Colonic mucosa (tissue), 4 donors: ENCODE measurements at places on chromosomes 2 and 18.

DNA sequence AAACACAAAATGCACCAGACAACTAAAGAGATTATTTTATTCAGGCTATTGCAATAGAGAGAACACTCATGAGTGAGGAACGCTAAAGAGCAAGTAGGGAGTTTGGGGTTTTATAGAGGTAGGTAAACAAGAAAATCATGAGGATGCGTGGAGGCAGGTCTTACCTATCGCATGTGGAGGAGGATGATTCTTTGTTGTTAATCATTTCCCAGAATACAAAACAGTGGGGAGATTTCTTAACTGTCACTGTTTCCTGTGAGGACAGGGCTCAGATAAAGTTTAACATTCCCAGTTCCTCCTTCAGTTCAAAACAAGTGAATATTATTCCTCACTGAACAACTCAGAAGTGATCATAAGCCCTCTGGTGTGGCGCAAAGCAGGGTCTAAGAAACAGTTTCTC, 156.1 kb upstream of the MGAT5 start:
- H3K4me1 ChIP-seq, result no peaks in the 10 kb centered on the region
- no peak for DNase-seq
- no peak overlapping the region for H3K27ac ChIP-seq
- H3K36me3 ChIP-seq, result no peaks in the 10 kb centered on the region
- H3K4me3 ChIP-seq, result no peak overlapping the region

DNA sequence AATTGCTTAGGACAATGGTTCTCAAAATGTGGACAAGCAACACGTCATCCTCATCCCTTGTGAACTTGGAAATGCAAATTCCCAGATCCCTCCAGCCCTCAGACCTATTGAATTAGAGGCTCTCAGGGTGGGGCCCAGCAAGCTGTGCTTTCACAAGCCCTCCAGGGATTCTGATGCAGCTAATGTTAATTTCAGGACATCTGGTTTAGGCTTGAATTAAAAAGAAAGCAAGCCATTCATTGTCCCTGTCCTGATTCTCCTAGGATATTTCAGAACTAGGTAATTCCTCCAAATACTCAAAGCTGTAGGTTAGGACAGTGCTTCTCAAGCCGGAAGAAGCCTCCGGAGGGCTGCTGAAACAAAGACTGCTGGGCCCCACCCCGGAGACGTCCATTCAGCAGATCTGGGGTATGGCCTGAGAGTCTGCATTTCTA, 26.0 kb upstream of the GLI2 start:
- no peak for DNase-seq
- no peaks in the 10 kb centered on the region for H3K36me3 ChIP-seq
- no peak overlapping the region for H3K4me3 ChIP-seq

- no peaks in the 10 kb centered on the region for H3K4me1 ChIP-seq
- H3K27me3 ChIP-seq, result no peaks in the 10 kb centered on the region
- H3K36me3 ChIP-seq, result no peaks in the 10 kb centered on the region
- no peak overlapping the region for H3K4me3 ChIP-seq
Observed at GRCh38 chr2:177155631-177156030, 57.0 kb upstream of the HNRNPA3 start.

DNA sequence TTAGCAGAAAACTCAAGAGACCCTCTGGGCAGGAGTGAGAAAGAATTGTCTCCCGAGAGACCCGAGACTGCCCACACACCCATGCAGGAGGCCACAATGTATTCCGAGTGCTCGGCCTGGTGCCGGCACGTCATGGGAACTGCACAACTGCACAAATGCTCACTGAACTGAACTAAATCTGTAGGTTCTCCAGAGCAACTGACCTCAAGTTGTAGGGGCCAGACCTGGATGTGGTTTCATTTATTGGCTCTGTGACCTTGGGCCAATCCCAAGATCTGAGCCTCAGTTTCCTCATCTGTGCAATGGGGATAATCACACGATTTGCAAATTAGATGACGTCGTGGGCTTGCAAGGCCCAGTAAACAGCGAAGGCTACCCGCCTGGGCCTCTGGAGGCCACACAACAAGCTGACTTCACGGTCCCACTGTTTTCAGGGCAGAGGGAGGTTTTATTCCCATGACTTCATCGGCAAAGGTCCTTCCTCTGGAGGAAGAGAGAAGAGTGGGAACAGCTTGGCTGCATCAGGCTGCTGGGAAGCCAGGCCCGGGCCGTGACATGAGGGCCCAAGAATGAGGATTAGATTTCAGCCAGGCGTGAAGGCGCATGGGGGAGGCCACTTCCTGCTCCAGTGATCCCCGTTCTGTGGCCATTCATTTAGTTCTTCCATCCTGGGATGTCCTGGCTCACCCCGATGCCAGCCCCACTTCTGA, 3.6 kb upstream of the ERFE start:
- peaks cover 11% of the 10 kb centered on the region for H3K27me3 ChIP-seq
- no peak overlapping the region for H3K4me3 ChIP-seq
- H3K4me1 ChIP-seq, result no peaks in the 10 kb centered on the region
- H3K36me3 ChIP-seq, result no peaks in the 10 kb centered on the region
- peak; percentile 40 for DNase-seq
- H3K27ac ChIP-seq, result no peak overlapping the region

- no peak for DNase-seq
- H3K36me3 ChIP-seq, result no peaks in the 10 kb centered on the region
- no peak overlapping the region for H3K27ac ChIP-seq
- no peak overlapping the region for H3K4me3 ChIP-seq
- no peaks in the 10 kb centered on the region for H3K4me1 ChIP-seq
Observed at GRCh38 chr2:163612332-163612731, 123.5 kb downstream of the FIGN start.

GRCh38 chr2:102051692-102052277, 60.0 kb downstream of the IL1R2 start:
- DNase-seq, result no peak
- no peaks in the 10 kb centered on the region for H3K36me3 ChIP-seq
- H3K4me3 ChIP-seq, result no peak overlapping the region
- peak overlapping the region; percentile 69 for H3K27ac ChIP-seq
- H3K4me1 ChIP-seq, result no peaks in the 10 kb centered on the region
- H3K27me3 ChIP-seq, result no peaks in the 10 kb centered on the region

GRCh38 chr2:104678181-104678580, 175.7 kb upstream of the POU3F3 start:
- H3K36me3 ChIP-seq, result no peaks in the 10 kb centered on the region
- no peak overlapping the region for H3K4me3 ChIP-seq
- H3K27ac ChIP-seq, result no peak overlapping the region
- no peaks in the 10 kb centered on the region for H3K27me3 ChIP-seq

DNA sequence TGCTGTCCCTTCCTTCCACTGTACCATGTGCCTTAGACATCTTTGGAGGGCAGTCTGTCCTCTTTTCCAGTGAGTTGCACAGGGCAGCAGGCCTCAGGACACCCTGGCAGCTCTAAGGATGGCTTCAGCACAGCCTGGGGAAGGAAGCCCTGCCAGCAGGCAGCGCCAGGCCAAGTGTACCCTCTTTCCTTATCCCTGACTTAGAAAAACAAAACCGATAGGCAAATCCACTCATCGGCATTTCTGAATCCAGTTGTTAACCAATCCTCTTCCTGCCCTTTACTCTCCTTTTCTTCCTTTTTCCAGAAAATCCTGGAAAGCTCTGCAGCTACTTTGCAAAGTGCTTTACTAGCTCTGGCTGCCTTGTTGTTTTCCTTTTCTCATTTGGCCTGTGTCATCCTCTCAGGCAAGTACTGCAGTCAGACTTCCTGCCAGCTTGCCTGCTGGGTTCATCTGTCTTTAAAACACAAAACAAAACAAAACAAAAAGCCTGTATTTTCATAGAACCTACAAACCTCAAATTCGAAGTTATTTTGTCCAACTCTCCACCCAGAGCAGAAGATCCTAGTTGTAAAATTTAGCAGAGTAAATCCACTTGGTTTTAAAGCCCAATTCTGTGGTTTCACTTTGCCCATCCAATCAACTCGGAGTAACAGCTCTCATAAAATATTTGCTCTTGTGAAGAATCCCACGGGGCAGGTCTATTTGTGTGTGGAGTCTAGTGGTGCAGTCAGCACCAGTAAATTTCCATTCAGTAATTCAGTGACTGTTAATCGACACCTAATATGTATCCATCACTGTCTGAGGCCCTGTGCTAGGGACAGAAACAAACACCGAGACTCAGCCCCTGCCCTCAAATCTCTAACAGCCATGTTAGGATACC, 45.2 kb downstream of the PCBP1 start:
- no peaks in the 10 kb centered on the region for H3K36me3 ChIP-seq
- peak; percentile 52 for DNase-seq
- H3K4me1 ChIP-seq, result peaks cover 8% of the 10 kb centered on the region
- peak overlapping the region; percentile 90 for H3K27ac ChIP-seq

DNA sequence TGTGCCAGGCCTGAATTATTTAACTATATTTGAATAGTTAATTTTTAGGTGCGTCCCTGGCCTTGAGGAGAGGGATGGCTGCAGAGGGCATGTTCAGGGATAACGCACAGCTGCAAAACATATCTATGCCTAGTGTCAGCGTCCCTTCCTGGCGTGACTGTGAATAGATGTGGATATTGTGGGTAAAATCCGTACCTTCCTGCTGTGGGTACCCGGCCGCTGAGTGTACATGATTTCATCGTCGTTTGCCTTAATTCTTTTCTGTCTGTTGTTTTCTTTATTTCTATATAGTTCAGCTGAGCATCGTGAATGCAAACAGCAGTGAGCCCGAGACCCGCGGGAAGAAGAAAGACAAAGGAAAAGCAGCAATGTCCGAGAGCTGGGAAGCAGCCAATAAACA, 25.0 kb upstream of the MC2R start:
- no peak for DNase-seq
- H3K36me3 ChIP-seq, result no peaks in the 10 kb centered on the region
- no peak overlapping the region for H3K27ac ChIP-seq
- no peaks in the 10 kb centered on the region for H3K27me3 ChIP-seq
- H3K4me3 ChIP-seq, result no peak overlapping the region
- no peaks in the 10 kb centered on the region for H3K4me1 ChIP-seq

- peak overlapping the region; percentile 71 for H3K27ac ChIP-seq
- DNase-seq, result peak; percentile 61
- no peaks in the 10 kb centered on the region for H3K27me3 ChIP-seq
- H3K4me1 ChIP-seq, result no peaks in the 10 kb centered on the region
Observed at GRCh38 chr2:221572821-221573429, 821 bp upstream of the EPHA4 start.

- no peak overlapping the region for H3K27ac ChIP-seq
- no peak for DNase-seq
- no peaks in the 10 kb centered on the region for H3K27me3 ChIP-seq
- no peak overlapping the region for H3K4me3 ChIP-seq
- H3K4me1 ChIP-seq, result no peaks in the 10 kb centered on the region
Observed at GRCh38 chr18:33210575-33211189, 229.8 kb downstream of the CCDC178 start.

DNA sequence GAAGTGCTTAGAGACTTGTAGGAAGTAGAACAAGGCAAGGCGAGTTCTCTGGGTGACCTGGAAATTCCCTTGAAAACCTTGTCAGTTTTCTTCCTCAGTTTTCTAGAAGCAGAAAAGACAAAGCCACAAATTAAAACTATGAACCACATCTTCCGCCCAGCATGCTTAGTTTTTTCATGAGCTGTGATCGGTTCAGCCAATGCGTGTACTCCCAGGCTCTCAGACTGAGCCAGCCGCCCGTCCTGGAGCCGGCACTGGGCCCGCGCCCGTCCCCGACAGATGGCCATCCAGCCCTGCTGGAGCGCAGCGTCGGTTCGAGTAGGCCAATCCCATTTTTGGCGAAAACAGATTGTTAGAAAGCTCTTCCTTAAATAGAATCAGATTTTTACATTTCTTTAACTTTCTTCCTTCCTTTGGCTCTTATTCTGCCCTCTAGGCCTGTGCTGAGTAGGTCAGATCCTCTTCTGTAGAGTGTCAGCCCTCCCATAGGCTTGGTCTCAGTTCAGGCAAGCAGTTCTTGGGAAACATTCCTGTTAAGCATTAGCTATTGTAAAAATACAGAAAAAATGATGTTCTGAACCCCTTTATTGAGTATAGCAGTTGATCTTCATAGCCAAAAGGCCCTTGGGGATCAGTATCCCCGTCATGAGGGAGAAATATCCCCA, 112.5 kb downstream of the NCK2 start:
- H3K27me3 ChIP-seq, result no peaks in the 10 kb centered on the region
- H3K4me1 ChIP-seq, result peaks cover 4% of the 10 kb centered on the region
- no peaks in the 10 kb centered on the region for H3K36me3 ChIP-seq

DNA sequence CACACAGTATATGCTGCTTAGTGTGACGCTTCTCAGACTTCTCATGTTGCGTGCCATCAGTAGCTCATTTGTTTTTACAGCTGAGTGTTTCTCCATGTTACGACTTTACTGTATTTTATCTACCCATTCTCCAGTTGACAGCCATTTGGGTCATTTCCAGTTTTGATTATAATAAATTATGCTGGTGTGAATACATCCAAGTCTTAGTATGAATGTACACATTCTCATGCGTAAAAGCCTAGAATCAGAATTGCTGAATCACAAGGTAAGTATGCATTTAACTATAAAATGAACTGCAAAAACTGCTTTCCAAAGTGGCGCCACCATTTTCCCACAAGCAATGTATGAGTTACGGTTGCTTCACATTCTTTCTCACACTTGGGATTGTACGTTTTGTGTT, 184.2 kb upstream of the SLC35G4 start:
- no peak overlapping the region for H3K27ac ChIP-seq
- no peaks in the 10 kb centered on the region for H3K27me3 ChIP-seq
- no peak overlapping the region for H3K4me3 ChIP-seq
- no peaks in the 10 kb centered on the region for H3K36me3 ChIP-seq
- no peaks in the 10 kb centered on the region for H3K4me1 ChIP-seq

GRCh38 chr2:44938287-44939105, 3.0 kb upstream of the SIX3 start:
- peaks cover 4% of the 10 kb centered on the region for H3K4me1 ChIP-seq
- no peaks in the 10 kb centered on the region for H3K36me3 ChIP-seq
- peak overlapping the region; percentile 25 for H3K4me3 ChIP-seq
- no peak overlapping the region for H3K27ac ChIP-seq
- no peak for DNase-seq
- H3K27me3 ChIP-seq, result peaks cover 95% of the 10 kb centered on the region

GRCh38 chr2:135948642-135949355, 36.6 kb downstream of the DARS1 start:
- DNase-seq, result no peak
- H3K4me1 ChIP-seq, result no peaks in the 10 kb centered on the region
- H3K36me3 ChIP-seq, result no peaks in the 10 kb centered on the region
- H3K4me3 ChIP-seq, result no peak overlapping the region

GRCh38 chr2:12773586-12774394, 57.1 kb downstream of the TRIB2 start:
- no peak overlapping the region for H3K4me3 ChIP-seq
- H3K4me1 ChIP-seq, result no peaks in the 10 kb centered on the region
- H3K27ac ChIP-seq, result no peak overlapping the region
- H3K36me3 ChIP-seq, result no peaks in the 10 kb centered on the region
- no peak for DNase-seq

- DNase-seq, result no peak
- H3K4me1 ChIP-seq, result no peaks in the 10 kb centered on the region
- H3K4me3 ChIP-seq, result no peak overlapping the region
- H3K36me3 ChIP-seq, result no peaks in the 10 kb centered on the region
- H3K27ac ChIP-seq, result no peak overlapping the region
- H3K27me3 ChIP-seq, result no peaks in the 10 kb centered on the region
Observed at GRCh38 chr2:9110893-9111569, 95.6 kb upstream of the ASAP2 start.
